H7 (cell line): ENCODE measurements at places on chromosomes 2 and 18. TPM values are rescaled to one million over a fixed set of nuclear protein-coding genes. Genes with fewer than 3 reads are reported as not detected.

Gene IL36RN
- total RNA-seq = not detected in 2 replicates

Gene ACADL
- total RNA-seq = not detected in 2 replicates

Gene CD207
- not detected in 2 replicates for total RNA-seq

Gene SLC5A7
- 0.03 TPM in 1 of 2 replicates, not detected in the other for total RNA-seq

Gene DPY30
- total RNA-seq = 86.0 and 122 TPM in 2 replicates

Gene ANKRD23
- 2.5 and 4.4 TPM in 2 replicates for total RNA-seq

Gene TBR1
- total RNA-seq = under 0.01 and 0.37 TPM in 2 replicates

Gene ZNF396
- total RNA-seq = 1.4 and 2.0 TPM in 2 replicates
